ENCODE measurements at places on chromosomes 5 and 9.
A peak's percentile ranks its signal among the peaks of the same experiment; 100 is the strongest.

- no peak for DNase-seq
These were observed 6.7 kb downstream of the SLC23A1 start for GRCh38 chr5:139376364-139376763.

DNA sequence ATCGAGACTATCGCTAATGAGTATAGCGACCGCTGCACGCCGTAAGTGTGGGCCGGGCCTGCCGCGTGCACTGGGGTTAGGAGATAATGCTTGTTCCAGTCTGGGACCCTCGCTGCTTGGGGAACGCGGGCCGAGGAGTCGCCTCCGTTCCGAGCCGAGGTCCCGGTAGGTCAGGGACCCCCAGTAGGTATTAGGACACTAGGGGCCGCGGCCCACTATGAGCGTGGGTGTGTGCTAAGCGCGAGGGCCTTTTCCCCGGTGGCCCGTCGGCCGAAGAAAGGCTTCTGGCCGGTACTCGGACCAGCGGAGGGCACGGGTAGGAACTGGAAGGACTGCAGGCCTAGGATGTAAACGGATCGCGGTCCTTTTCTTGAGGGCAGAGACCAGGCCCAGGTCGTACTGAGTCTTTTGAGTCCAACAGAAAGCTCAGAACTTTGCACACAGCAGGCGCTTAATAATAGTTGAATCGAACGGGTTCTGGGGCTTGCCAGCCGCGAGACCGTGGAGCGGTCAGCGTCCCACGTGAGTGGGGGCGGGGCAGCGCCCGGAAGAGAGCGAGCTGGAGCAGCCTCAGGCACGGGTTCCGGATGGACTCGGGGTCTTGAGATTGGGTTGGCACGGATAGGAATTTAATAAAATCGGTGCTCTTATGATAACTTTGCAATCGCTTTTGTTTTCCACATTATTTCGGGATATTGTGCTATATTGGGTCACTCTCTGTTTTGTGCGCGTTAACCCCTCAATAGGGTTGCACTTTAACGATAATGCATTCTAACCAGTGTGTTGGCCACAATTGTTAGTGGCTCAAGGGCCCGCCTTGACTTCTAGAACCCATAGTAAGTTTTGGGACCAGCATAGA, 733 bp downstream of the HSPA4 start:
- DNase-seq: peak; percentile 69

- DNase-seq: no peak
These were observed 62.6 kb downstream of the PSMB7 start for GRCh38 chr9:124352616-124353015.

DNA sequence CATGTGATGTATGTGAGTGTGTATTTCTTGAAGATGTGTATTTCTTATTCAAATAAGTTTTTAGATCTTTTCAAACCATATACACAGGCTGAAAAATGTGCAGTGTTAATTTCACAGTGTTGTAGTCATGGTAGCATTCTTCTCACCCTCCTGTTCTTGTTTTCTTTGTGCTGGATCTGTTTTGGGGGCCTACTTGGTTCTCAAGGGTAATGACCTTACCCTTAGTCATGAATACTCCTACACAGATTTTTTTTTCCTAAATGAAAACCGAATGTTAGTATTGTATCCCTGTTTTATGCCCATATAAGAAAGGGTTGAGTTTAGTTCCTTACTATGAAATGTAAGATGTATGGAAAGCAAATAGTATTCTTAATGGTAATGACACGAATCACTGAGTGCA, 88.0 kb downstream of the SLC44A1 start:
- no peak for DNase-seq

- no peak for DNase-seq
These were observed 84.2 kb upstream of the ERCC6L2 start for GRCh38 chr9:95791286-95791685.

DNA sequence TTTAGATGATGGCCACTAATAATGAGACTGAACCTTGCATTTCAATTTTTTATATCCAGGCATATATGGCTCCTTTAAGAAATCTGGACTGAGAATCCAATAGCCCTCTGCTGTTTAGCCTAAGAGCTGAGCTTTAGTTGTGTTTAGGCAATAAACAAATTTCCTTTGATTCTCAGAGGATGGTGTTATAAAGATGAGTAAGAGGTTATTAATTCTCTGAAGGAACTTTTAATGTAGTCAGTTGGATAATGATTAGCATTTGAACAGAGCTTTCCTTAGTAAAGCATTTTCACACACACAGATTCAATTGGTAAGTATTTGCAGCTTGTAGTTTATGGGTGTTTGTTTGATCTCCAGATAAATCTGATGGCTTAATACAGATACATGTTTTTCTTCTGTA, 149.6 kb downstream of the PRR16 start:
- no peak for DNase-seq

- DNase-seq: no peak
These were observed 63.7 kb downstream of the HABP4 start for GRCh38 chr9:96513622-96514021.

DNA sequence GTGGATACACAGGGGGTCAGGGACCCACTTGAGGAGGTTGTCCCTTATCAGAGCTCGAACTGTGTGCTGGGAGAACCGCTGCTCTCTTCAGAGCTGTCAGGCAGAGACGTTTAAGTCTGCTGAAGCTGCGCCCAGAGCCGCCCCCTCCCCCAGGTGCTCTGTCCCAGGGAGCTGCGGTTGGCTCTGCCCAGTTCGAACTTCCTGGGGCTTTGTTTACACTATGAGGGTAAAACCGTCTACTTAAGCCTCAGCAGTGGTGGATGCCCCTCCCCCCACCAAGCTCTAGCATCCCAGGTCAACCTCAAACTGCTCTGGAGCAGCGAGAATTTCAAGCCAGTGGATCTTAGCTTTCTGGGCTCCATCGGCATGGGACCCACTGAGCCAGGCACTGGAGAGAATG, 15.9 kb downstream of the SRD5A1 start:
- DNase-seq: no peak

DNA sequence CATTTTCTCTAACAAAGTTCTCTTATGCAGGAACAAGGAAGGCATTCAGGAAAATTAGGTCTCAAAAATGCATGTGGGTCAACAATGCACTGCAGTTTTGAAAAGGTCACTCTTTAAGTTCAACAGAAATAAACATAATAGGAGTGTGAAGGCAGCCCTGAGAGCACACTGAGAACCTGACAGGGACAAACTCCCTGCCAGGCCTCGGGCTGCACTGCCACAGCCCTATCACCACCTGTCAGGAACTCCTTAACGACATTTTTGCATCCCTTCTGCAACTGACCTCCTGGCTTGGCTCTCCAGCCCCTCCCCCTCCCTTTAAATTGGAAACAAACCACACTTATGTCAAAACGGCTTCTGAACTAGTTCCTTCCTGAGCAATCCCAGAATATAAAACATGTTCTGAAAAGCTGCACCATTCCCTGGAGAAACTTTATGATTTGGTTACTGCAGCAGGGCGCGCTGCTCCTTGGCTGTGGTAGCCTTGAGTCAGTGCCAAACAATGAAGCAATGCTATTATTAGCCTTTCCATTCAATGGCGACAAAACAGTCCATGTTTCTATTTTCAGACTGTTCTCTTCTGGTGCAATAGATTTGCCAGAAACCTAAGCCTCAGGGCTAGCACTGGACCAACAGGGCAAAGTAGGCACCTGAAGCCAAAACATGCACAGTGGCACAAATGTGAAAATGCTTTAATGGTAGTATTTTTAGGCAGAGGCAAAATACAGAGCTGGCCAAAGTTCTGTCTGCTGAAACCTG, 160.1 kb upstream of the ZNF608 start:
- no peak for DNase-seq

GRCh38 chr5:60453186-60453976, 246.6 kb downstream of the DEPDC1B start:
- DNase-seq: no peak

GRCh38 chr5:174737330-174737729, 12.9 kb downstream of the MSX2 start:
- DNase-seq: no peak

- DNase-seq: no peak
These were observed 288.7 kb downstream of the ZSWIM6 start for GRCh38 chr5:61620699-61621182.

DNA sequence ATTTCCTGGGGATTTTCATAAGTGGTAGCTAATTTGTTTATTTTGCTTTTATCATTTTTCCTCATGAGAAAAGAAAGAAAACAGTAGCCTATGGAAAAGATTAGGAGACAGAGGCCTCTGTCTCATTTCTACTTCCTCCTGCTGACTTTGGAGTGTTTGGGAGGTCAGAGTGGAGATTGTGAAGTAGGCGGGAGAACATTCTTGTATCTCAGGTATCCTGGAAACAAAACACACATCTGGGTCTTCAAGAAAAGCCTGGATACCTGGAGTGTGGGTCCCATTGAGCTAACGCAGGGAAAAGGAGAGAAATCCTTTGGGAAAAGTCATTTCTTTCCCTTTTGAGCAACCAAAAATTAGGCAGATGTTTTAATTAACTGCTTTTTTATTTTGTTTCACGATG, 161.5 kb upstream of the DMAC1 start:
- no peak for DNase-seq

DNA sequence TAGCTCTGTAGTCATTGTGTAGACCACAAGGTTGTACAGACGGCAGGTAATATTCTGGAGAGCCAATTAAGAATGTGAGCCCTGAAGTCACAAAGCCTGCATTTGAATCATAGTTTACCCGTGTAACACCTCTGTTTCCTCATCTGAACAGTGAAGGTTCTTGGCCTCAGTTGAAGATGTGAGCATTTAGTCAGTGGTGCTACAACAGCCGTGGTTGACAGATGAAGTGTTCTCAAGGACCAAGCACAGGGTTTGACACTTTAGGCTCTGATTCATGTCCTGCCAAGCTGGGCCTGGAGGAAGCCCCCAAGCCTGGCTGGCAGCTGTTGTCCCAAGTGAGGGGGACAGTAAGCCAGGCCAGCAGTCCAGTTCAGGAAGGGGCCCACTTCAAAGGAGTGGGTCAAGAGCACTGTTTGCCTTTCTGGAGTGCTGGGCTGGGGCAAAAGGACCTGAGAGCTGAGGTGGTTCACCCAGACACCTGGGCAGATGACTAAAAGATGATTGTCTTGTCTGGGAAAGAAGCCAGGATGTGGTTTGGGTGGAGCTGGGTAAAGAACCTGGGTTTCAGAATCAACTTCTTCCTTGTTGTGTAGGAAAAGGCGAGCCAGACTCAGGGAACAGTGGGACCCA, 20.7 kb downstream of the FAXDC2 start:
- peak; percentile 25 for DNase-seq

GRCh38 chr5:98786191-98786853, 12.9 kb downstream of the RGMB start:
- DNase-seq: no peak

GRCh38 chr9:71752928-71753327, 15.4 kb downstream of the CEMIP2 start:
- DNase-seq: no peak

DNA sequence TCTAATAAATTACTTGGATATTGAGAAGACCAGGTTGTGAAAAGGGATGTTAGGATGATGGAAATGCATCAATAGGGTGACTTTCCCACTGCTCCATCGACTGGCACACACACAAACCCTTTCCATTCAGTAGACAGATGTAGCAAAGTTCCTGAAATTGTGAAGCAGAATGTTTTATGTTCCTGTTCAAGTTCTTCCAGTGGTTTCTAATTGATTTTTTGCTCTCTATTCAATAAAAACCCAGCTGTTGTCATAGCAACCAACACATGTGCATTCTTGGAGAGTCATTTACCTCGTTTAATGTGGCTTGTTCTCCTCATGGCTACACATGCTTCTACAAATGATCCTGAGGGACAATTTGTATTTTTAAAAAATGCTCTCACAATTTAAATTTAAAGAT, 244.6 kb downstream of the RAB3C start:
- no peak for DNase-seq

DNA sequence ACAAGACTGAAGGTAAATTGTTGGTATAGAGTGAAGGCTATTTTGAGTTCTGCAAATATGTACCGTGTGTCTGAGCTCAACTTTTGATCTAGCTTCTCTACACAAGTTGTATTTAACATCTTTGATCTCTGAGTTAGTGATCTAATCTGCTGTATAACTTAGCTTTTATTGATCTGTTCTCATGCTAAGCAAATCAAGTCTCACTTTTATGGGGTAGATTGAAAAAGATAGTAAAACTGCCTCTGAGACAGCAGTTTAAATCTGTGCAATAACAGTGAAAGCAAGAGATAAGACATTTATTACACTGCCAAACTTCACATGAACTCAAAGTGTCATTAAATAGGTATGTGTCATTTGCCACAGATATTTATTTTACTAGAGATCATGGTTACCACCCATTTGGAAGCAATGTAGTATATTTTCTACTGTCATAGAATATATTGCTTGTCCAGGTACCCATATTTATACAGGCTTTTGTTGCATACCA, 477.3 kb downstream of the ISL1 start:
- DNase-seq: no peak

DNA sequence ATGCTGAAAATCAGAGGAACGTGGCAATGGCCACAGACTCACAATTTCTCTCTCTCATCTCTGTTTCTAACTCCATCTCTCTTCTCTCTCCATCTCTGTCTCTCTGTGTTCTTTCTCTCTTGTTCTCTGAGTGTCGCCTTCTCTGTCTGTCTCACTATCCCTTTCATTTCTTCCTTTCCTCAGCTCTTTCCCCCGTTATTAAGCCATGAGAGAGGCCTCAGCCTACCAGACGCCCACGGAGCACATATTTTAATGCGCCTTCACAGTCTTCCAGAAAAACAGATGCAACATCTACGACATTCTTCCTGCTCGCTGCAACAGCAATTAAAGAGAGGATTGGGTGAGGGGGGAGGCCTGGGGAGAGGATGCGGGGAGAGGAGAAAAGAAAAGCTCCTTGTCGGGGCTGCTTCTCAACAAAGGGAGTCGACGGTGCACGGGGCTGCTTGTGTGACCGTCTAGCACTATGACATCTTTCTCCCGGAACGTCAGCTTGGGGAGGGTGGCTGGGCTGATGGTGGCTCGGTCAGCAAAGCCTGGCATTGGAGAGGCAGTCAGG, 37.7 kb upstream of the NEURL1B start:
- no peak for DNase-seq

GRCh38 chr9:121262953-121263352, 5.0 kb upstream of the GSN start:
- no peak for DNase-seq

- no peak for DNase-seq
These were observed 85.1 kb upstream of the VLDLR start for GRCh38 chr9:2536511-2536910.

DNA sequence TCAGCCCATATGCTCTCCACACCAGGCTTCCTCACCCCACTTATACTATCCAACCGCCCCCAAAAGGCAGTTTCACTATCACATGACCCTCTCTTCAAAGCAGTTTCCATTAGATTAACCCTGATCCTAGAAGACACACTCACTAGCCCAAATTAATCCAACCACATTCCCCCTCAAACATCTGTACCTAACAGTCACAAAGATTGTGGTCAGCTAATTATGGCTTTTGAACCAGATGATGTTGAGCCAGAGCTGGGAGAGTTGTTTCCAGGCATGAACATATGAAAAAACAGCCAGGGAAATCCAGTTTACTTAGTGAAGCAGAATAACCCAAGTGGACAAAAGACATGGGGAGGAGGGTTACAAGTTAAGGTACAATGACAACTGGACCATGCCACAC, 131.2 kb downstream of the SPOCK1 start:
- no peak for DNase-seq

- DNase-seq: no peak
These were observed 201.2 kb upstream of the GAS1 start for GRCh38 chr9:87148331-87149104.

Measured in activated CD4-positive, alpha-beta T cell treated with anti-CD3 and anti-CD28 coated beads, Interleukin-2, amount 50 U/mL, for 48 hours (primary cell).